ENCODE measurements at places on chromosomes 3 and 15.

DNA sequence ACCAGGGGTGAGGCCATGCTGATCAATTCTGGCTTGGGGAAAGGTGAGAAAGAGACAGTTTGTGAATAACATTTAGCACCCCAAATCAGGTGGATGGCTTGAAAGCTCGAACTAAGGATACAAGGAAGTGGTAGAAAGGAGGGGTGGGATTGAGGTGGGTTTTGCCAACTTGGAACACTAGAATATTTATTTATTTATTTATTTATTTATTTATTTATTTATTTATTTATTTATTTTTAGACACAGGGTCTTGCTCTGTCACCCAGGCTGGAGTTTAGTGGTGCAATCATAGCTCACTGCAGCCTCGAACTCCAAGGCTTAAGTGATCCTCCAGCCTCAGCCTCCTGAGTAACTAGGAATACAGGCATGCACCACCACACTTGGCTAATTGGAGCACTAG, 31.0 kb upstream of the THSD4 start:
- no peak for DNase-seq

DNA sequence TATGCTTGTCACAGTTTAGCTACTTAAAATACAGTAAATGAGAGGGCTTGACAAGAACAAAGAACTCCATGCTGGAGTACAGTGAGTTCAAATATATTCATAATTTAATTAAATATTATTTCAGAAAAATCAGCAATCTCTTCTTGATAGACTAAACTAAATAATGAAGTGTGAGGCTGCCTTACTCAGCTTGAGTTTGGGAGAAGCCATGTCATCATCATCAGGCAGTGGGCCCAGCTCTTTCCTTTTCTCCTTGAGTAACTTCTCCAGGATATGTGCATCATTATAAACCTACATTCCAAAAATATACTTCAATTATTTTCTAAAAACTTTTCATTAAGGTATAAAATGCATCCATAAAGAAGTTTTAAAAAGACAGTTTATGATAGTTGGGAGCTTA, 70.5 kb downstream of the PBRM1 start:
- DNase-seq, result no peak

DNA sequence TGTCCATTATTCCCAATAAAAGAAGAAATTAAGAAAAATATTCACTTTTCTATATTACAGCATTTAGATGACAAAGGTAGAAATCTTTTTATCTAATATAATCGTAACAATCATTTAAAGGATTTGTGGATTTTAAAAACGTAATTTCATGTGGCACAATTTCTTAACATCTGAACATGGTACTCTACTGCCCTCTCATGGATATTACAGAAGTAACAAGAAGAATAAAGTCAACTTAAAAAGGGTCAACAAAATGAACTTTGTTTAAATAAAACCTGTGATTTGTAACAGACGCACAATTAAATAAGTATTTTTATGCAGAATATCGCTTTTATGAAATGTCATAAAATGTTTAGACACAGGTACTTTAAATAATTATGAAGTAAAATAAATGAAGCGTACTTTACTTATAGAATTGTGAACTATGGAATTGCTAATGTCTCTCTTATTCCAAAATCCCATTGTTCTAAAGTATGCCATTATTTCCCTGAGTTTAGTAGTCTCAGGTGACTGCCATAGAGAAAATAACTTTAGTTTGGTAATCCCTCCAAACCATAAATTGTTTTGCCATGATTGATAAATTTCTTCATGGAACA, 366.8 kb upstream of the ZNF385D start:
- DNase-seq, result no peak

DNA sequence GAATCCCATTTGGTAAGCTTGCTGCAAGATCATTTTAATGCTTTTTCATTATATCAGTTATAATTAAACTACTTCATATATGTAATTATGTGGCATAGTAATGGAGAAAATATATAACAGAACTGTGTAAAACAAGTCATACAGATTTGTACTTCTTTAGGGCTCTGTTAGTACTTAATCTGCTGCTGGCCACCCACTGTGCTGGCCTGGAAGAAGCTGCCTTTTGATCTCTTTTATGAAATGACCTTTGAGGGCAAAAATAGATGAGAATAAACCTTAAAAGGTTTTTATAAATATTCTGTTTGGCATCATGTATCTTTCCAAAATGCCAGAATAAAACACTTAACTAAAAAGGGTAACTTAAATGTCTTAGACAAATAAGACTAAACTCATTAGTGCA, 262.9 kb downstream of the ZIC1 start:
- no peak for DNase-seq

GRCh38 chr3:55473788-55474187, 13.3 kb downstream of the WNT5A start:
- no peak for DNase-seq

DNA sequence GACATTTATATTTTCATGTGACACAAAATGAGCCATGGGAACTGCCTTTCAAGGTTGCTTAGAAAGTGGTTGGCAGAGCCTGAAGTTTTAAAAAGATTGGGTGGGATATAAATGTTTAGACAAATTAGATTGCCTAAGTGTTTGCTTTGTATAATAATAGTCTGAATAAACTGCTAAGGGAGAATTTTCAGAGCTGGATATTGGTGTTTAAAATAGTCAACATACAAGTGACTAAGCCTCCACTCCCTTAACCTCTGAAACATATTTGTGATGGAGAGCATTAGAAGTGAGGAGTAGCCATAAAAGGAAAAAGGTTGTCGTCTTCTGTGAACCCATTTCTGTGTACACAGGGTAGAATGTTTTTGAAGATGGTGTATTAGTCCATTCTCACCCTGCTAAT, 201.6 kb downstream of the THSD4 start:
- DNase-seq, result no peak

DNA sequence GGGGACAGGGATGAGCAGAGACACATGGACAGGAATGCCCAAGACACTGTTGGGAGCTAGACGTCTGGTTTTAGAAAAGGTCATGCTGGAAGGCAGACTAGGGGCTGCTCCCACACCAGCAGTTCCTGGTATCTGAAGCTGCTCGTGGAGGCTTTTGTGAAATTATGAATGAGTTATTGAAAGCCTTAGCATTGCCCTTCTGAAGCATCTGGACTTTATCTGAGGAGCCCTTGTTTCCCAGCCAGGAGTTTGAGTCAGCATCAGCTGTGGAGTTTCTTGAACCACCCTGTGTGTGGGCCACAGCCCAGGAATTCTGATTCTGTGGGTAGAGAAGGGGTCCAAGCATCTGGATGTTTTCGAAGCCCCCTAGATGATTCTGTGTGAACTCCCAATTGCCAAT, 258.7 kb downstream of the SLCO3A1 start:
- DNase-seq, result no peak

DNA sequence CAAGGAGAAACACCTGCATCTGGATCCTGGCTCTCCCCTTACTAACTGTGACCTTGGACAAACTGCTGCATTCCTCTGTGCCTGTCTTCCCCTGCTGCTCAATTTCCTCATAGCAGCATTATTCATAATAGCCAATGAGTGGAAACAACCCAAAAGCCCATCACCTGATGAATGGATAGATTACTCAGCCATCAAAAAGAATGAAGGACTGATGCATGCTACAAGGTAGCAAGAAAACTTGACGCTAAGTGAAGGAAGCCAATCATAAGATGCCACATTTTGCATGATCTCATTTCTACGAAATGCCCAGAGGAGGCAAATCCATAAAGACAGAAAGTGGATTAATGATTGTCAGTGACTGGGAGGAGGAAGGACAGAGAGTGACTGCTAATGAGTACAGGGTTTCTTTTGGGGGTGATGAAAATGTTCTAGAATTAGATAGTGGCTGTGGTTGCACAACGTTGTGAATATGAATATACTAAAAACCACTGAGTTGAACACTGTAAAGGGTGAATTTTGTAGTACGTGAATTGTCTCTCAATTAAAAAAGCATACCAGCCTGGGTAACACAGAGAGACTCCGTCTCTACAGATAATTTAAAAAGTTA, 11.2 kb downstream of the IGDCC4 start:
- DNase-seq, result no peak

GRCh38 chr15:57134071-57134605, 215.7 kb downstream of the TCF12 start:
- no peak for DNase-seq

- no peak for DNase-seq
Measured at GRCh38 chr3:3288255-3288654, 108.8 kb upstream of the CRBN start.

- no peak for DNase-seq
Measured at GRCh38 chr3:86990012-86990733, 776 bp downstream of the VGLL3 start.

DNA sequence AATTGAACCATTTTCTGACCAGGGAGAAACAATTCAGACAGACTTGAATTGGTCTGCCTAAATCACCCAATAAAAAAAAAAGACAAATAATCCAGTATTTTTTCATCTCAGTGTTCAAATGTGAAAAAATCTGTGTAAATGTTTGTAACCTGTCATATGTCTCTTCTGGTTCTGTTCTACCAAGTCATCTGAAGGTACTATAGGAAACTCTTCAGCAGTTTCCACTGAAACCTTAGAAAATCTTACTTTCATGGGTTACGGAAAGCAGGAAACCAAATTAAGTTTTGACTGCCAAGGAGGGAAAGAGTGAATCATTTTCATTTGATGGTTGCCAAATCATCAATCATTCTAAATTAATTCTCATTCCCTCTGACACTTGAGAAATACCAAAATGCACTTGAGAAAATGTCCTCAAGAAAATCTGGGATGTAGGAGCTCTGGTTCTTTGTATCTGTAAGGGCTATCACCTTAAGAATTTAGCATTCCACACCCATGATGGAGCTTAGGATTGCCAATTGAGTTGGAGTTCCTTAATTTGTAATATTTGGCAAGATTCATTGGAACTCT, 278.2 kb upstream of the KCNH8 start:
- no peak for DNase-seq

DNA sequence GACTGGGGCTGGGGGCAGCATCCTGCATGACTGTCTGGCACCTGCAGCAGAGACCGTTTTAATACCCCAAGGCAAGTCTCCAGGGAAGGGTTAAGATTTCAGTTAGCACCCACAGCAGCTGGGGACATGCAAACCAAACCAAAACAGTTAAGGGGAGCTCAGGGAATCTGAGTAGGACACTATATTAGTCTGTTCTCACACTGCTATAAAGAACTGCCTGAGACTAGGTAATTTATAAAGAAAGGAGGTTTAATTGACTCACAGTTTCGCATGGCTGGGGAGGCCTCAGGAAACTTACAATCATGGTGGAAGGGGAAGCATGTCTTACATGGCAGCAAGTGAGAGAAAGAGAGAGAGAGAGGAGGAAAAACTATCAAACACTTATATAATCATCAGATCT, 25.3 kb downstream of the GALNT15 start:
- DNase-seq, result no peak

DNA sequence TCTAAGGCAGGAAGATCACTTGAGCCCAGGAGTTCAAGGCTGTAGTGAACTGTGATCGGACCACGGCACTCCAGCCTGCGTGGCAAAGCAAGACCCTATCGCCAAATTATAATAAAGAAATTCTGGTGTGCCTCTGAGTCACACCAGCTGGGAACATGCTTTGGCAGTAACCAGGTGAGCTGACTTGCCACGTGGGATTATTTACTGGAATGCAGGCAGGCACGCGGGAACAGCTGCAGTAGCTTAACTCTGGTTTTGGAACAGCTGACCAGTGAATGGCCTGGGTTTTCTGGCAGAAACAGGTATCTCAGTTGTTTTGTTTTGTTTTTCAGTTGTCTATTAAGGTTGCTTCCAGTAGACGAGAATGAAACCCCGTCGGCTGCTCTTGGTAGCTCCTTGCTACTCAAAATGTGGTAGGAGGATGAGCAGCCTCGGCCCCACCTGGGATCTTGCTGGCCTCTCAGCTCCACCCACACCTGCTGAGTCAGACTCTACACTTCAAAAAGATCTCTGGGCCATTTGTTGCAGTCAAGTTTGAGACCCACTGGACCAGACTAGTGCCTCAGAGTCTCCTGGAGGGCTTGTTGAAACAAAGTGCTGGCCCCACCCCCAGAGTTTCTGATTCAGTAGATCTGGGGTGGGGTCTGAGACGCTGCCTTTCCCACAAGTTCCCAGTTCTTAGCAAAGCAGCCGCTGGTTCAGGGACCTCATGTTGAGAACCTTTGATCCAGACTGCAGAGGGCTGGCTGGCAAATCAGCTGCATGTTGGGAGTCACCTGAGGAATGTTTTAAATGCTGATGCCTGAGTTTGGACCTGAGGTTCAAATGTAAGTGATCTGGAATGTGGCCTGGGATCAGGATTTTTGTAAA, 26.6 kb downstream of the IDH2 start:
- DNase-seq, result no peak

GRCh38 chr3:155912579-155913190, 42.2 kb downstream of the GMPS start:
- no peak for DNase-seq

DNA sequence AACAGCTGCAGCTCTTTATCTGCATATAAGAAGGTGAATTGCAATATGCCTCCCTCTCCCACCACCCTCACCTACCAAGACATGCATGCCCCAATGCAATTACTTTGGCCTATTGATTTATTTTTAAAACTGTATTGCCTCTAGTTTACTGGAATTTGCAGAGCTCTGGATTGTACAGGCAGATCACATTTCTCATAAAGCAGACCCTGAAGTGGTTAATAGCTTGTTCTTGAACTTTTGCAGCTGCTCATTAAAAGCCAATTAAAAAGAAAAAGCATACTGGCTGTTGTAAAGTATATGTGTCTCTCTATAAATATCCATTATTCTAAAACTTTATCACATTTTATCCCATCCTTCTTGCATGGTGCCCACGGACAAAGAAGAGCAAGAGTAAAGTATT, 221.5 kb upstream of the TOPAZ1 start:
- no peak for DNase-seq

GRCh38 chr3:148044151-148044550, 635.0 kb downstream of the ZIC1 start:
- DNase-seq, result no peak
